ENCODE measurements at places on chromosomes 2 and 18.

- DNase-seq: no peak
These were observed 105.5 kb downstream of the UGGT1 start for GRCh38 chr2:128196471-128196931.

GRCh38 chr2:180000434-180000833 is 6.7 kb downstream of the CWC22 start:
- no peak for DNase-seq

DNA sequence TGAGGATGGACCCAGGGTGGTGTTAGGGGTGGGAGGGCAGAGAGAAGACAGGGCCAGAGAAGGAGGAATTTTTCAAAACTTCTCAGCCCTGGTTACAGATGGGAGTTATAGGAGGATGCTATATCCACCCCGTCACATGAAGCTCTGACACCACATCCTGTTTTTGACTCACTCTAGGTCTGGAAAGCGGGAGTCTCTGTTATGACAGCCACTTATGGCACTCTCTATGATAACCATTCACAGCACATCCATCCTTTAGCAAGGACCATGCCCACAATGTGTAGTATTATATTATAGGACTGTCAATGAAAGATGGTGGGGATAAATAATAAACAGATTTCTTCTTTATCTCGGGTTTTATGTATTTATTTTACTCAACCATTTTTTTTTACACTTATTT is 461.2 kb downstream of the CDH2 start:
- DNase-seq: no peak

DNA sequence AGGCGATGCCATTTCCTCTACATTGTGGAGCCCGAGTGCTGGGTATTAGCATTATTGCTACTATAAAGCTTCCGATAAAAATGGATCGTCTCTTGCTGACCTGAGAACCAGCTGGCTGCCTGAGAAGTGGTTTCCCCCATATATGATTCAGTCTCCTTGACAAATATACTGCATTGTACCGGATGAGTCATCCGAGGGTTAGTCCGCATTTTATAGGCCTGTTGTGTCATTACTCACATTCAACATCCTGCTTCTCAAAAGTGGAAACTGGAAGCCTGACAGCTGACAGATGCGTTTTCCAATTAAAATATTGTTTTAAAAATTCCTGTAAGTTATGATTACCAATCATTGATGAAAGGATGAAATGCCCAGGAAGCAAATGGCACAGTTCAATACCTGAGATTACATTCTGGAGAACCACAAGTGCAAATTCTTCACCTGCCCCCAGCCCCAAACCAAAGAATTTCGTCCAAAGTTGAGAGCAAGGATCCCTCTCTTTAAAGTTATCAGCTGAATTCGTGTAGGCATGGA is 65.7 kb downstream of the SPRED2 start:
- DNase-seq: no peak

DNA sequence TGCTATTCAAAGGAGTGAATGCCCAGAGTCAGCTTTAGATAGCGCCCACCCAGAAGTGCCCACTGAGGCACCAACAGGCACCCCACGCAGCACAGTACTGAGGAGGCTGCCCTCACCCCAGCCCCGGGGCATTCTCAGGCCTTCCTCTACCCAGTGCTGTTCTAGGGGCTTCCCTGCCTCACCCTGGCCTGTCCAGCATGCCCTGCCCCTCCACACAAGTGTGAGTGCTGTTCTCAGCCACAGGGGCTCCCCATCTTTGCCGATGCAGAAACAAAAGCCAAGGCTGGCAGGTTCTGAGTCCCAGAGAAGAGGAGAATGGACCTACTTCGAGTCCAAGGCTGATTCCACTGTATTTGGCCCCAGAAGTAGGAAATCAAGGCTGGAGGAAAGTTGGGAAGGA is 15.8 kb downstream of the BIN1 start:
- DNase-seq: no peak

DNA sequence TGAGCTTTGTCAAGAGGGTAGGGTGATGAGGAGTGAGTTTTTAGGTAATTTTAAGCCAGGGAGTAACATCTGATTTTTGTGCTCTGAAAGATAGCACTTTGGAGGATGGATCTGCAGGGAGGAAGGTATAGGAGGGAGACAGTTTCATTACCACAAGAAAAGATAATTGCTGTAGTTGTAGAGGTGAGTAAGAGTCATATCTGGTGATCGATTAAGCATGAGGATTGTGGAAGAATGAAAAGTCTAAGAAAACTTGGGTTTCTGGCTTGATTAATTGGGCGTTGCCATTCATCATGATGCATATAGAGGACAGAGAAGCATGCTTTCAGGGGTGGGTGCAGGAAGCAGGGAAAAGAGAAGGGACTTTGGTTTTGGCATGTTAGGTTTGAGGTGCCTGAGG is 18.5 kb downstream of the KCMF1 start:
- no peak for DNase-seq

GRCh38 chr2:197072533-197072932 is 146.0 kb upstream of the PGAP1 start:
- DNase-seq: no peak

GRCh38 chr2:44886414-44886813 is 55.1 kb upstream of the SIX3 start:
- DNase-seq: no peak

DNA sequence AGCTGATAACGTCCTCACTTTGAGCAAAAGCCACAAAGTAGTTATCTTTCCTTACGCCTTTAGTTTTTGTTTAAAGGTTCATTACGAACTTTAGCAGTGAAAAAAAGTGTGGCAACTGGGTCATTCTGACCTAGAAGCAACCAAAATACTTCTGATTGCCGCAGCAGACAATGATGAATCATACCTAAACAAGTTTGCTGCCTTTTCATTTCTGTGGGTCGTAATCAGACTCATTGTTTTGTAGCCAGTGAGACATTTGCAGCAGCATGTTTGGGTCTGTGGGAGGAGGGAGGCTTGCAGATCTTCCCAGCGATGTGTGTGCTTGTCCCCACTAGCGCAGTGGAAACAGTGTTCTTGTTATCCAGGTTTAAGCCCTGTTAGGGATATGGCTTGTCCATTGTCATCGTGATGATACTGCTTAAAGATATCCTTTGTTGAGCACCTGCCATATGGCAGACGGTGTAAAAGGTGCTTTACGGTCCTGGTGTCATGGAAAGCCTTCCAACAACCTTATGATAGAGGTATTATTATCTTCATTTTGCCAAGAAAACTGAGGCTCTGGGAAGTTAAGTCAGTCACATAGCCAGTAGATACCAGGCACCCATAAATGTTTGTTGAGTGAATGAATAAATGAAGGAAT is 1.3 kb upstream of the GREB1 start:
- DNase-seq: no peak

- no peak for DNase-seq
These were observed 66.2 kb downstream of the ATOH8 start for GRCh38 chr2:85819811-85820510.

- no peak for DNase-seq
These were observed 304.3 kb downstream of the HRH4 start for GRCh38 chr18:24764766-24765165.

DNA sequence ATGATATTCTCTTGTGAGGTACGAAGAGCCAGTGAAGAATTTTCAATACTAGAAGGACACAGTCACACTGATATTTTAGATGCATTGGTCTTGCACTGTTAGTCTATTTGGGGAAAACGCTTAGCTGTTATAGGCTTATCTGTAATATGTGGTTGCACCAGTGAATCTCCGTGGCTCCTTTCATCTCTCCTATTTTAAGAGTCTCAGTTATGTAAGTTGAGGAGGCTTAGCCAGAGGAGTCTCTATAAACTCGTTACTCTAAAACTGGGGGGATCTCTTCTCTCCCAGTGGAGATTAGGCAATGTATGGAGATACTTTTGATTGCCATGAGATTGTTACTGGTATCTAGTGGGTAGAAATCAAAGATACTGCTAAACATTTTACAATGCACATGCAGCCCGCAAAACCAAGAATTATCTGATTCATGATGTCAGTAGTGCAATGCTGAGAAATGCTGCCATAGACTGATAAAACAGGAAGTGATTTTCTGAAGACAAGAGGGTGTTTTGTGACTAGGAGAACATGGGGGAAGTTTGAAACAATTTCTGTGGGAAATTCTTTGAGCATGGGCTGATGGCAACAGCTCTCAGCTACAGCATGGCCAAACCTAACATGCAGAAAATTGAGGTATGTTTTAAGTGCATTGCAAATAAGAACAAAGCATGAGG is 339.1 kb downstream of the SOX11 start:
- no peak for DNase-seq

- no peak for DNase-seq
These were observed 10.8 kb downstream of the GPR35 start for GRCh38 chr2:240635998-240636547.

GRCh38 chr2:226977775-226978190 is 141.9 kb downstream of the RHBDD1 start:
- no peak for DNase-seq

- DNase-seq: no peak
These were observed 14.4 kb upstream of the TET3 start for GRCh38 chr2:73970141-73970803.

GRCh38 chr2:62477573-62477972 is 28.4 kb downstream of the TMEM17 start:
- DNase-seq: no peak

DNA sequence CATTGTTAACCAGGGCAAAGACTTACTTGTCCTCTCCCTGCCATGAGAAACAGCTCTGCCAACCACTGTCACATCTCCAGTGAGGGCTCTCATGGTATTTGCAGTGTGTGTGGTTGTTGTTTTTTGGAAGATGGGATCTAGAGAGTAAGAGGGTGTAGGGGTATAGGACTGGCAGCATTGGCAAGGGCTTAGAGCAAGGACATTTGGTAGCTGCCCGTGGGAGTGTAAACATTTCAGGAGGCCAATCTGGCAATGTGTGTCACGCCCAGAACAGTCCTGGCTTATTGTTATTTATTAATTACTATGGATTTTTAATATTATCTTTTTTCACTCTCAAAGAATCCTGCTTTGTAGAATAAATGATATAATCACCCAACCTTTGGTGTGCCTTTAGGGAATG is 90.5 kb downstream of the TMEM17 start:
- DNase-seq: peak; percentile 14

- no peak for DNase-seq
These were observed 201.5 kb downstream of the DYM start for GRCh38 chr18:49258938-49259337.

GRCh38 chr2:143704451-143705106 is 575.4 kb downstream of the ARHGAP15 start:
- no peak for DNase-seq

- DNase-seq: no peak
These were observed 90.6 kb upstream of the SYT4 start for GRCh38 chr18:43367895-43368294.

GRCh38 chr18:74819433-74820059 is 221.9 kb downstream of the ZNF407 start:
- DNase-seq: no peak

DNA sequence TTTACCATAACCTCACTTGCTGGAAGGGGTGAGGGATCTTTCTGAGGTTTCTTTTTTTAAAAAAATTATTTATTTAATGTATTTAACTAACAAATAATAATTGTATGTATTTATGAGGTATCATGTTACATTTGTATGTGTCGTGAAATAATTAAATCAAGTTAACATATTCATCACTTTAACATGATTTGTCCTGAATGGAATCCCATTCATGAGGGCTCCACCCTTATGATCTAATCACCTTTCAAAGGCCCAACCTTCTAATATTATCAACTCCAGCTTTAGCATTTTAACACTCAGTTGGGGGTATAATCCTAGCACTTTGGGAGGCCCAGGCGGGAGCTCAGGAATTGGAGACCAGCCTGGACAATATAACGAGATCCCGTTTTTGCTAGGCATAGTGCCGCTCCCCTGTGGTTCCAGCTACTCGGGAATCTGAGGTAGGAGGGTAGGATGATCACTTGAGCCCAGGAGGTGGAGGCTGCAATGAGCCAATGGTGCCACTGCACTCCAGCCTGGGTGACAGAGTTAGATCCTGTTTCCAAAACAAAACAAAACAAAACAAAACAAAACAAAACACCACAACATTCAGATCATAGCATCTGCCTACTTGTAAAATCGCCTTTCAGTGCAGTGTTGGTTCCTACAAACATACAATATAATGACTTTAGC is 1.1 kb upstream of the TAF4B start:
- DNase-seq: no peak

DNA sequence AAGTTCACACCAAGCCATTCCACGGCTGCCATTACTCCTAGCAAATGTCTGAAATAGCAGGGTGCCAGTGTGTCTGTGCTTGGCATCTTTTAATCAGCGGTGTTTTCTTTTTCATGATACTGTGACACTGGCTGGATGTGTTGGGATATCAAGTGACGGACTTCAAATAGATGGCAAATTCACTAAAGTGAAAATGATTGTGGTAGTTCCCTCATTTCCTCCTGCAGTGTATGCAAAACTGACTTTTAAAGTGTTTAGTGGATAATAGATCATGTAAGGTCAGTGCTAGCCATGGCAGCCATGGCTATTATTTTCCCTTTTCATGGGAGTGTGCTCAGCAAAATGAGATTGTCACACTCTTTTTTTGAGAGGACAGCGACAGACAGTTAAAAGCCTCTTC is 261.5 kb upstream of the SIX3 start:
- DNase-seq: no peak

DNA sequence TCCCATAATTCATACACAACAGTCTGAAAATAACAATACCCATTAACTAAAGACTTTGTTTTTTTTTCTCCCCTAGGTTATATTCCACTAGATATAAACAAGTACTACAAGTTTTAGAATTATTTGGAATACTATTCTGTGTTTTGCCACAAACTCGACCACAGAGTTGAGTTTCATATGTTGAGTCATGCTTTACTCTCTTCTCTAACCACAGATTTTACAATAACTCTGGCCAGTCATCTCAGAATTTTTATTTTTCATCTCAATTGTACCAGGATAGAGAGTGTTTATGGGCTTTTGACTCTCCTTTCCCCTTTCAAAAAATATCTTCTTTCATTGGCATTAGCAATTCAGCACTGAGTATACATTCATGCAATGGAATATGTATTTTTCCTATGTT is 348.7 kb upstream of the GALNT5 start:
- no peak for DNase-seq

DNA sequence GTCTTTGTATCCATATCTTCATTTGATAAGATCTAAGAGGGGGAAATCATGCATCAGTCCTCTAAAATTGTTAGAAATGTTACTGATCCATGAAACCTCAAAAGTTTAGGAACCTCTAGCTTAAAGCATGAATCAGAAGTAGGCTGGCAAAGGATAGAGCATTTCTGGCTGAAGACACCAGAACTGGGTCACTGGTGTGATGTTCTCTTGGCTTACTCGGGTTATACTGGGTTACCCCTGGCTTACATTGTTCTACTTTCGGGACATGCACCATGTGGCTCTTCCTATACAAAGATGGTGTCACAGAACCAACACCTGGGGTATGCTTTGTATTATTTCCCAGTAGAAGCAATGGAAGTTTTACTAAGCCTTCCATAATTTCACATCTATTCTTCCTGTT is 83.2 kb upstream of the TNP1 start:
- DNase-seq: no peak

DNA sequence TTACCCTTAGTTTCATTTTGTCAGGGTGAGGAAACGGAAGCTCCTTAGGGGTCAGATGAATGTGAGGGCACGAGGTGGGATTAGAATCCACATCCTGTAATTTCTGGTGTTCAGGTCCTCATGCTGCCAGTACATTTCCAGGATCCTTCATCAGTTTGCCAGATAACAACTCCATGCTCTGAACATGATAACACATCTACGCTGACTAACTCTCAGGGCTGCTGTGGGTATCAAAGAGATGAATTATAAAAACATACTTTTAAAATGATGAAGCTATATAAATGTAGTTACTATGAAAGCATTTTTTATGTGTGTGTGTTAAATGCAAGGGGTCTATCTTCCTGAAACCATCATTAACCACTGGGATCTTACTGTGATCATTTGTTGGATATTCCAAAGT is 325.9 kb downstream of the SLC8A1 start:
- DNase-seq: no peak
